ENCODE measurements at places on chromosomes 11 and 22.

DNA sequence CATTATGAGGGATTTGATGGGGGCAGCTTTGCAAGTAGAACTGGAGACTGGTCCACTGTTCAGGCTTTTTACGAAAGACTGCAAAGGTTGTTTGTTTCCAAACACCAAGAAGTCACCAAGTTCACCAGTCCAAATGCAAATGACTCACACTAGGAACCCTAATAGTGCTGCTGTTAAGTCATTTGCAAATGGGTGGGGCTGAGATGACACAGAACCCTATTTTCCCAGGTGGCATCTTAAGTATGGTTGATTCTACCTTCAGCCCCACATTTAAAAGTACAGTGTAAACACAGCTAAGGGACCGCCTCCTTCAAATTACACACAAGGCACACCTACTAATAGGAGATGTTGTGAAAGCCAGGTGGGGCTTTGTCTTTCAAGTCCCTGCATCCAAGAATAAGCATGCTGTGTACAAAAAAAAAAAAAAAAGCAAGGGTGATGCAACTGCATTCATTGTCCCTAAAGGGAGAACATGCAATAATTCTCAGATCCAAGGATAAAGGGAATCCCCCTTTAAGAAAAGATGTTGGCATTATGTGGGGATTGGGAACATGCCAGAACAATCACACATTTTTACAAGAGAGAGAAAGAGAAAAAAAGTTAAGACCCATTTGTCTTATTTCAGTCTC is 27.3 kb downstream of the BDNF start:
- no peak for DNase-seq

DNA sequence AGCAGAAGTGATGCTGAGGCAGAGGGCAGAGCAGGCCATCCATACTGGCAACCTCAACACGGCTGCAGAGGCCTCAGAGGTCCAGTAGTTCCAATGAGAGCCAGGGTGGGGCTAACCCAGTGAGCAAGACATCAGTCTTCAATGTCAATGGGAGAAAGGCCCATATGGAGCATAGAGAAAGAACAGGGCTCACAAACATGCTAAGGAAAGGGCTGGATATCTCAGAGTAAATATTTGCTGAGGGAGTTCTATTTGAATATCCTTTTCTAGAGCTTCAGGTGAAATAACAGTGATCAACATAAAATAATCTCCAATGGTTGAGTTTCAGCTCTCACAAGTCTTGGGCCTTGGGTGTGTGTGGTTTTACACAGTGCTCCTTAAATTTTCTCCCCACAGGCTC is 50.8 kb upstream of the CCDC90B start:
- no peak for DNase-seq

DNA sequence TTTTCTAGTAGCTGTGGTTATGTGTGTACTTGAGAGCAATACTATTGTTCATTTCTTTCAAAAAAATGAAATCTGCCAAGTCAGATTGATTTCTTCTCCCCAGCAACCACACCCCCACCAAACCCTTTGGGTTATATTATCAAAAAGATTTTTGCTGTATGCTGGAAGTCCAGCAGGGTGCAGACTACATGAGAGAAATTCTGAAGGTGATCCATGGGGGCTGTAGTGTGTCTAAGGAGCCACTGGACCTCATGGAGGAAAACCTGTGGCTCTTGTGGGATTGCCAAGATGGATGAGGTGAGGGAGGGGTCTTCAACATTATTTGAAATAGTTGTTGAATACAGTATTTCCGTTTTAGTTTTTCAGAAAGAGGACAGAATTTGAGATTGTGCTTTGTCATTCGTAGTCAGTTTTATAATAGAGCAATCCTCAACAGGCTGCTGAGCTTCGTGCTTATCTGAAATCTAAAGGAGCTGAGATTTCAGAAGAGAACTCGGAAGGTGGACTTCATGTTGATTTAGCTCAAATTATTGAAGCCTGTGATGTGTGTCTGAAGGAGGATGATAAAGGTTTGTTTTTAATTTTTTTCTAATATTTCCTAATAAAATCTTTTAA is 3.1 kb downstream of the EIF3M start:
- DNase-seq = no peak

DNA sequence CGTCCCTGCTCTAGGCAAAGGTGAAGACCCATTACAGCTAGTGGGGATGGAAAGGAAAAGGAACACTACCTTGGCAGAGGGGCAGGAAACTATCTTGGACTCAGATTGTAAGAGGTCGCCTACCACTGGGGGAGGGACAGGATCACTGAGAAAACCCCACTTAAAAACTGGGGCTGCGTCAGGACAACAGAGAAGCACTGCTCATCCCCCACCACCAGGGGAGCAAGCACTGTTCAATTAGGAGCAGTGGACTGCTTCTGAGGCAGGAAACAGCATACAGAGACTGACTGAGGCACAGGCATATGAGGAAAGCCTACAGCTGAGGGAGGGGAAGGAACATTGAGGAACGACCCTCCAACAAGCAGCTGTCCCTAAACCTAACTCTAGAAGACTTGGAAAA is 20.8 kb upstream of the DLAT start:
- no peak for DNase-seq

- no peak for DNase-seq
Measured at GRCh38 chr11:125519860-125520834, 24.1 kb upstream of the FEZ1 start.

- no peak for DNase-seq
Measured at GRCh38 chr11:120714438-120714837, 202.9 kb downstream of the GRIK4 start.

GRCh38 chr11:18785411-18785810 is 6.2 kb downstream of the PTPN5 start:
- DNase-seq = no peak

DNA sequence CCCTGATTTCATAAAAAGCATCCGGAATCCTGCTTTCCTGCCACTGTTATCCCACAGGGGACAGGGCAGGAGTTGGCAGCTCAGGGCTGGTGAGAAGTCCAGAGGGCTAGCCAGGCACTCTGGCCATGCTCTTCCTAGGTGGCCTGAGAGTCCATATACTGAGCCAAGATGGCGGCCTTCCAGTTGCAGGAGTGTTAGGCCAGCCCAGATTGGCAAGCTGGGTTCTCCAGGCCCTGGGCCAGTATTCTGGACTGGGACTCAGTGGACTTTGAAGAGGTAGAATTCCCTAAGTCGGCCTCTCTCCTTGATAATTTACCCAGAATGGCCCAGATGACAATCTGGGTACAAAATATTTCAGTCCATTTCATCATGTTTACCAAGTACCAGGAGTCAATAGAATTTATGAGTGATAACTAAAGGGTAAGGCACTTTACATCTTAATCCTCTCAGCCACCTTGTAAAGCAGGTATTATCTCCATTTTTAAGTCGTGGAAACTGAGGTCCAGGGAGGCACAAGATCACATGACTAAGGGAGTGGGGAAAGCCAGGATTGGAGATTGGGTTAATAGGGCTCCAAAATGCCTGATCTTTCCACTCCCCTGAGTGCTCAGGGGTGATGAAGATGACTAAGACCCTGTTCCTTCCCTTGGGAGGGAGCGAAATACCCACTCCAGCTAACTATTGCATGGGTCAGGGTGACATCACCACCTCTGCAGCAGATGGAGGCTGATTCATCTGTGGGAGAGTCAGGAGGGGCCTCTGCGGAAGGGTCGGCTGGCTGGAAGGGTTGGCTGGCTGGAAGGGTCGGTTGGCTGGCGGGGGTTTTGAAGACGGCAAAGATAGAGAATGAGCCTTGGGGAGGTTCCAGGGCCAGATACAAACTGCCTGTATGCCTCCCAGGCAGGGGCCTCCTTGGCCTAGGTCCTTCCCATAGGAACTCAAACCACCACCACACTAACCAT is 1.2 kb upstream of the MICALL1 start:
- DNase-seq = peak; percentile 90

- no peak for DNase-seq
Measured at GRCh38 chr22:23168391-23169042, 11.8 kb upstream of the BCR start.

GRCh38 chr11:36019722-36020121 is 75.9 kb downstream of the LDLRAD3 start:
- no peak for DNase-seq

DNA sequence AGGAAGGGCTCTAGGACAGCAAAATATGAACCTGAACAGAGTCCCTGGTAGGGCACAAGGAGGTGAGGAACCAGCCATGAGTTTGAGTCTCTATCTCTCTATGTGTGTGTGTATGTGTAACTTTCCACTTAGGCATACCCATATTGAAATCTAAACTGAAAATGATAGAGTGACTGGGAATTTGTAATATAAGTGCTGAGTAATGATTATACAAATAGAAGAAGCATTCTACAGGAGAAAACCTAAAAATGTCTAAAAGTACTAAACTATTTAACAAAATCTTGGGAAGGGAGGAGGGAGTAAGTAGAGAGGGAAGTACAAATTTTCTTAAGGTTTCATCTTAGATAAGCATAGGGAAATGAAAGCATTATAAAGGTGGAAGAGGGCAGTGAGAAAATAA is 97.1 kb upstream of the ZC3H12C start:
- DNase-seq = no peak

- no peak for DNase-seq
Measured at GRCh38 chr11:35174666-35175065, 35.7 kb downstream of the CD44 start.

- DNase-seq = no peak
Measured at GRCh38 chr11:117807482-117808327, 10.7 kb upstream of the DSCAML1 start.

- DNase-seq = no peak
Measured at GRCh38 chr22:26568207-26568706, 21.7 kb downstream of the TPST2 start.

GRCh38 chr22:50205781-50206569 is 5.2 kb downstream of the SELENOO start:
- DNase-seq = no peak

DNA sequence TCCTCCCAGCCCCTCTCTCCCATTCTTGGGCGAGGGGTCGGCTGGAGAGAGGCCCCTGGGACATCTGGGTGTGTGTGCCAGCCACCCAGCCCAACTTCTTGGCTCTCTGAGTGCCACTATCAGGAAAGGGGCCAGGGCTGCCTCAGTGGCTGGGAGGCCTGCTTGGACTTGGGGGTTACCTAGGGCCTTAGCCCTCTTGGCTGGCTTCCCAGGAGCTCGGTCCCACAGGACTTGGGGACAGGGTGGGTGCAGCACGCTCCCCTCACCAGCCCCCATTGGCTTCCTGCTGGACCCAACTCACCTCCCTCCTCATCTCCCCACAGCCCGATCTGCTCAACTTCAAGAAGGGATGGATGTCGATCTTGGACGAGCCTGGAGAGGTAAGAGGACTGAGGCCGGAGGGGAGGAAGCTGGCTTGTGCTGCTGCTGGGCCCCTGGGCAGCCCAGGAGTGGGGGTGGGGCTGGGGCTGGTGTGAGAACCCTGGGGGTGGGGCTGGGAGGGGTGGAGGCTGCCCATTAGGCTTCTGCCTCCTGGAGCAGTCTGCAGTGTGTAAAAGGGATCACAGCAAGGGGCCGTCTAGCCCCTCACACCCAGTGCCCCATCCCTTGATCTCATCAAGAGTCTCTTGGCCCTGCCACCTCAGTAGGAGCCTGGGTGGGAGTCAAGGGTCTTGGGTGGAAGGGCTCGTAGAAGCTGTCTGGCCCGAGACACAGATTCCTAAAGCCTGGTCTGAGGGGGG is 54.8 kb downstream of the TRIOBP start:
- no peak for DNase-seq

GRCh38 chr11:45026835-45027234 is 76.2 kb upstream of the TP53I11 start:
- DNase-seq = no peak

- peak; percentile 50 for DNase-seq
Measured at GRCh38 chr22:45717789-45718188, 46.2 kb downstream of the ATXN10 start.

DNA sequence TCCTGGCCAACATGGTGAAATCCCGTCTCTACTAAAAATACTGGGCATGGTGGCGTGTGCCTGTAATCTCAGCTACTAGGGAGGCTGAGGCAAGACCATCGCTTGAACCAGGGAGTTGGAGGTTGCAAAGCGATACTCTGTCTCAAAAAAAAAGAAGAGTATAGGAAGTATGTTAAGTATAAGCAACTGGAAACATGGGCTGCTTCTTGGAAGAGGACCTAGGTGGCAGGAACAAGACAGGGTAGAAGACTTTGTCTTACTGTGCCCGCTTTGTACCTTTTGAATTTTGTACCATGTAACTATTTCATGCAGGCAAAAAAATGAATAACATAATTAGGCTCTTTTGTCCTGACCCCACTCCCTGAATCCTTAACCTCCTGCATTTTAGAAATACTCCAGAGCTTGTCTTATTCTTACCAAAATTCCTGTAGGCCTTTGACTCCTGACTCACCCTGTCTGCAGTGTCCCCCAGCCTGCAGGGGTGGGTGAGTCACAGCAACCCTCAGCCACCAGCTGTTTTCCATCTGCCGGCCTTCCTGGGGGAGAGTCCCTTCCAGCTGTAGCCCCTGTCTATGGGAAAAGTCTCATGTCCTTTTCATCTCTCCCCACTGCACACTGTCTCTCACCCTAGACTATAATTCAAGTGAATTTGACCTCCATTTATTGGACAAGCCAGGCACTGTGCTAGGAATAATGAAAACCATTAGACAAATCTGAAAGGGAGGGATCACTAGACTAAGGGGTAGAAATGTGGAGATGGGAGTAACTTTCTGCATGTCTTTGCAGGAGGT is 41.8 kb downstream of the TXN2 start:
- peak; percentile 70 for DNase-seq

DNA sequence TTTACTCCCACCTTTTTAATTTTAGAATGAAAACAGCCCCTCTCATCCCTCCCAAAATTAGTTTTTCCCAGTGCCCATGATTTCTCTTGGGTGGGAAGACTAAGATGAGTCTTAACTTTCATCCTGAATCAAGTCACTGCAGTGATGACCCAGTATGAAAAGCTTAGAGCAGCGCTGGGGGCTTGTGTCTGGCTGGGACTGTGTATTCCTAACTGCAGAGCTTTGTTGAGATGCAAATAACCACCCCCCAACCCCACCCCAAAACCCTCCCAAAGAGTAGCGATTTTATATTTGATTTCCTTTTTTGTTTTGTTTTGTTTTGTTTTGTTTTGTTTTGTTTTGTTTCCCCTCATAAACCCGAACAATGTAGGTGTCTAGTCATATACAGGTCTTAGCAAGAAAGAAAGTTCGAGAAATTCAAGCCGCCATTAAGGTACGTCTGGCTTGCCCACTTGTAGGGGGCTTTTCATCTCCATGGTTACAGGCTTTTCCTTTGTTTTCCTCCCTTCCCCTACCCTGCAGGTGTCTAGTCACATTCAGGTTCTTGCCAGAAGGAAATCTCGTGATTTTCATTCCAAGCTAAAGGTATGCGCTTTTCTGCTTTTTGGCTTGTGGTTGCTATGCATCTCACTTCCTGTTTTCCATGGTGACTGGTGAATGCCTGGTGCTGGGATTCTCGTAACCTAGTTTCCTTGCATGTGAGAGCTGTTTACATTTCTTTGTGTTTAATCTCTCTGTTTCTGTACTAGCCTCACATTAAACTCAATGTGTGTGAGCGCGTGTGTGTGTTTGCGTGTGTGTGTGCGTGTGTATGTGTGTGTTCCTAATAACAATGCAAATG is 144.6 kb upstream of the RASSF10 start:
- DNase-seq = peak; percentile 82

Measured in AG04449 (cell line).